GM23338 (cell line): ENCODE measurements at places on chromosomes 4 and X. TPM values are rescaled to one million over a fixed set of nuclear protein-coding genes. Genes with fewer than 3 reads are reported as not detected.

- H3K36me3 ChIP-seq, result no peaks in the 10 kb centered on the region
- H3K27me3 ChIP-seq, result no peaks in the 10 kb centered on the region
- DNase-seq, result no peak
- 0 out of 2 replicates have a peak, but pooled peaks cover 8% of the 10 kb centered on the region for H3K4me1 ChIP-seq
- no peak overlapping the region for H3K4me3 ChIP-seq
These were observed 55.7 kb downstream of the SPANXN3 start for GRCh38 chrX:143461606-143462005.

- DNase-seq, result no peak
- H3K27ac ChIP-seq, result no peak overlapping the region
- H3K36me3 ChIP-seq, result no peaks in the 10 kb centered on the region
- H3K27me3 ChIP-seq, result no peaks in the 10 kb centered on the region
- no peak overlapping the region for H3K4me3 ChIP-seq
These were observed 354.7 kb downstream of the FBXW7 start for GRCh38 chr4:152181150-152181549.

DNA sequence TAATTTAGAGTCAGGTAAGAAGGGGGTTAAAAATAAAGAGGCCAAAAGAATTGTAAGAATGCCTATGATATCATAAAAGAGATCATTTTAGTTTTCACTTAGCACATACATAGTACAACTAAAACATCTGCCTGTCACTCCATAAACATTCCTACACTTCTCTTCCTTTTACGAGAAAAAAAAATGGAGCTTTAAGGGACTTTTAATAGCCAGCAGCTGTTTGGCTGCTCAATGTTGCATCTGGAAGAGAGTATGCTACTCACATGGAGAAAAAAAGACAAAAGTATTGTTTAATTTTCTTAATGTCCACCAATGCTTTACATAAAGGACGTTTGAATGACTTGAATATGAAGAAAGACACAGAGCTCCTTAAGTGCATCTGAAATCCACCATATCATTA, 48.7 kb upstream of the TNIP3 start:
- no peak overlapping the region for H3K4me3 ChIP-seq
- no peaks in the 10 kb centered on the region for H3K36me3 ChIP-seq
- no peak overlapping the region for H3K27ac ChIP-seq
- no peak for DNase-seq

NRK gene
- 5.2 and 6.4 TPM in 2 replicates for polyA plus RNA-seq
